GM19239 (cell line): ENCODE measurements at places on chromosomes 1 and 21.

DNA sequence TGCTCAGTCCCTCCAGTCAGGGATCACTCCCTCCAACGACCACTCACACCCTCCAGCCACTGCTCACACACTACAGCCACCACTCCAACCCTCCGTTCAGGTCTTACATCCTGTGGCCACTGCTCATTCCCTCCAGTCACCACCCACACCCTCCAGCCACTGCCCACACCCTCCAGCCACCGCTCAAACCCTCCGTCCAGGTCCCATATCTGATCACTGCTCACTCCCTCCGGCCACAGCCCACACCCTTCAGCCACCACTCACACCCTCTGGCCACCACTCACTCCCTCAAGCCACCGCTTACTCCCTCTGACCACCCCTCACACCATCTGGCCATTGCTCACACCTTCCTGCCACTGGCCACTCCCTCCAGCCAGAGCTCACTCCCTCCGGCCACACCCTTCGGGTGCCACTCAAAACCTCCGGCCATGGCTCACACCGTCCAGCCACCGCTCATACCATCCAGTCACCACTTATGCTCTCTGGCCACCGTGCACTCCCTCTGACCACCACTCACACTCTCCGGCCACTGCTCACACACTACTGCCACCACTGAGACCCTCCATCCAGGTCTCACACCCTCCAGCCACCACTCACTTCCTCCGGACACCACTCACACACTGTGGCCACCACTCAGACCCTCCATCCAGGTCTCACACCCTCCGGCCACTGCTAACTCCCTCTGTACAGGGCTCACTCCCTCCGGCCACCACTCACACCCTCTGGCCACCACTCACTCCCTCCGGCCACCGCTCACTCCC is 4.7 kb upstream of the TFF1 start:
- no peak for DNase-seq

DNA sequence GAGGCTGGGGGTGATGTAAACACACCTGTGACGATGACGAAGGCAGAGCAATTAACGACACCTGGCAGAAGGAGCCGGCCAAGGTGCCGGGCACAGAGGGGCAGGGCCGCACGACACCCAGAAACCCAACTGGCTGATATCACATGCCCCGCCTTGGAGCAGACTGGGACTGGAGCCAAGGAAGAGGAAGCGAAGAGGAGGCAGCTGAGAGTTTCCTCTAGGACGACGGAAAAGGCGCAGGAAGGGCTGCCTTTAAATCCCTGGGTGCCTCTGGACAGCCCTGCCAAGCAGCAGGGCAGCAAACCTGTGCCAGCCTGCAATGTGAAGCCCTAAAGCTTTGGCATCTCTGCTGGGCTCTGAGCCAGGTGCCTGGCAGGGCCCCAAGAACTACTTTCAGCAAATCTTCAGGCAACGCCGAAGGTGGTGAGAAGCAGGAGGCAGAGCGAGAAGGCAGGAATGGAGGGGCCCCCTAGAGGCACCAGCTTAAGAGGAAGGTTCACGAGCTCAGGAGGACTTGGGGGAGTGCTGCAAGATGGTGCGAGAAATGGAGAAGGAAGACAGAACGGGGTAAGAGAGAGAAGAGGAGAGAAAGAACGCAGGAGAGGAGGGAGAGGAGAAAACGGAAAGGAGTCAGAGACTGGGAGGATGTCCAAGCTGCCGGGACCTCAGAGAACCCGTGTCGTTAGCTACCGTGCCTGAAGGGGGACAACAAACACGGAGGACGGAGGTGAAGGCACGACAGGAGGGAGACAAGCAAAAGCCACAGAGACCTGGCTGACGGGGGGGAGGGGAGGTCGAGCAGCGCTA is 25.3 kb upstream of the PEF1 start:
- DNase-seq: no peak

GRCh38 chr1:41530411-41530810 is 45.9 kb upstream of the EDN2 start:
- DNase-seq: no peak

- DNase-seq: peak; percentile 40
These were observed 17.1 kb upstream of the TMEM9 start for GRCh38 chr1:201171063-201172036.

GRCh38 chr1:2950926-2951305 is 70.4 kb upstream of the ACTRT2 start:
- DNase-seq: no peak

DNA sequence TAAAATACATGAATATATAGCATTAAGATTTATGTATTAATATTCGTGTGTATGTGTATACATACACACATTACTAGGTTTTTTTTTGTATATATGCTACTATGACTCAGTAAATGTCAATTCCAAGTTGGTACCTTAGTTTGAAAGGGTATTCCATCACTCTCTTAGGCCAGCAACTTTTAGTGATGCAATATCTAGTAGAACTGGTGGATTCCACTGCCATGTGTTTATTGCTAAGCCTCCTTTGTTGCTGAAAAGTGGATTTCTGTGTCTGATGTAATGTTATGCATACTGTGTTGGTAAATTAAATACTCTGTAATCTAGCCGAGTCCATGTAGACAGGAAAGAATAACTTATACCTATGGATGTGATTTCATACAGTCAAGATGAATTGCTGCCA is 16.9 kb upstream of the COL11A1 start:
- no peak for DNase-seq

- no peak for DNase-seq
These were observed 239.7 kb downstream of the PTPRC start for GRCh38 chr1:198878566-198878965.
